ENCODE measurements at places on chromosomes 13 and 19. TPM values are rescaled to one million over a fixed set of nuclear protein-coding genes. Genes with fewer than 3 reads are reported as not detected.

Gene ZNF880
- polyA plus RNA-seq, result 19.5 TPM

GRCh38 chr19:53037101-53038097, 7.1 kb upstream of the ERVV-2 start:
- peak; percentile 67 for DNase-seq

DNA sequence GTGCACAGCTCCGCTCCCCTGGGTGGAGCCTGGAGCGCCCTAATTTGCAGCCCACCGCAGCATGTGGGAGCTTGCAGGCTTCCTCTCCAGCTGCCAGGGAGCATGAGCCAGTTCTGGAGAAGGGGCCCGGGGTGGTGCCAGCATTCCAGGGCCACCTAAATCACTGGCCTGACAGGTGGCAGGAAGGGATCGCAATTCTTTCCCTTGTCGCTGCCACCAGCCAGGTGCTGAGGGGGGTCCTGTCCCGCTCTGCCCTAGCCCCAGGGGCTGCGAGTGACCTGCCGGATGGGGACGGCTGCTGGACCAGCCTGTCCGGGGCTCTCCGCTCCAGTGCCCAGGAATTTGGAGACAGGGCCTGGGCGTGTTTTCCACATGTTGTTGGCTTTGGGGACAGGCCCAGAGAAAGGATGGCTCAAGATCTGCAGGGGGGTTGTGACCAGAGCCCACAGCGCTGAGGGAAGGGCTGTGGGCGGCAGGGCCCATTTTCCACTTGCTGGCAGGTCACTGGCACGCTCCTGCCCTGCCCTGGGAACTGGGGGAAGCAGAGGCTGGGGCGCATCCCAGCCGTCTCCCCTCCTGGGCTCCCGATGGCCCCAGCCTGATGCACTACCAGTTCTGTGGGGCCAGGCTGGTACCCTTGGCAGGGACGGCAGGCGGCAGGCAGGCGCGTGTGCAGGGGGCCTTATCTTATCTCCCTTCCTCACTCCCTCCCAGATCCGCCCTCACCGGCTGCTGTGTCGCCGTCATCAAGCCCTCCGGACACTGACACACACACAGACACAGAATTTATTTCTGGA, 9.5 kb downstream of the NDUFA11 start:
- peak; percentile 71 for DNase-seq

Gene DIAPH3
- polyA plus RNA-seq, result 2.9 TPM

Gene GARIN5A
- 4.8 TPM for polyA plus RNA-seq

Gene ATP4A
- polyA plus RNA-seq, result 0.10 TPM

Gene UCHL3
- polyA plus RNA-seq, result 72.4 TPM

GRCh38 chr19:16420336-16420676, 51.5 kb downstream of the EPS15L1 start:
- no peak for DNase-seq

- peak; percentile 75 for DNase-seq
These were observed at the start of gene FBXO17 for GRCh38 chr19:38975214-38975860. Gene FBXO17, minus strand, starts transcription at chr19:38975742. Its CDS starts 25,423 bp downstream, at chr19:38950319.

GRCh38 chr19:28019371-28019770, 1193.6 kb downstream of the UQCRFS1 start:
- DNase-seq, result no peak

GRCh38 chr19:19120308-19121231, 17.7 kb downstream of the TMEM161A start:
- DNase-seq, result peak; percentile 95
